GM12892 (cell line): ENCODE measurements at places on chromosomes 2 and 18.

GRCh38 chr18:60018618-60019462 lies 119.0 kb downstream of the PMAIP1 start:
- DNase-seq = no peak

- DNase-seq = no peak
These were observed 20.2 kb downstream of the TWIST2 start for GRCh38 chr2:238868067-238868524.

DNA sequence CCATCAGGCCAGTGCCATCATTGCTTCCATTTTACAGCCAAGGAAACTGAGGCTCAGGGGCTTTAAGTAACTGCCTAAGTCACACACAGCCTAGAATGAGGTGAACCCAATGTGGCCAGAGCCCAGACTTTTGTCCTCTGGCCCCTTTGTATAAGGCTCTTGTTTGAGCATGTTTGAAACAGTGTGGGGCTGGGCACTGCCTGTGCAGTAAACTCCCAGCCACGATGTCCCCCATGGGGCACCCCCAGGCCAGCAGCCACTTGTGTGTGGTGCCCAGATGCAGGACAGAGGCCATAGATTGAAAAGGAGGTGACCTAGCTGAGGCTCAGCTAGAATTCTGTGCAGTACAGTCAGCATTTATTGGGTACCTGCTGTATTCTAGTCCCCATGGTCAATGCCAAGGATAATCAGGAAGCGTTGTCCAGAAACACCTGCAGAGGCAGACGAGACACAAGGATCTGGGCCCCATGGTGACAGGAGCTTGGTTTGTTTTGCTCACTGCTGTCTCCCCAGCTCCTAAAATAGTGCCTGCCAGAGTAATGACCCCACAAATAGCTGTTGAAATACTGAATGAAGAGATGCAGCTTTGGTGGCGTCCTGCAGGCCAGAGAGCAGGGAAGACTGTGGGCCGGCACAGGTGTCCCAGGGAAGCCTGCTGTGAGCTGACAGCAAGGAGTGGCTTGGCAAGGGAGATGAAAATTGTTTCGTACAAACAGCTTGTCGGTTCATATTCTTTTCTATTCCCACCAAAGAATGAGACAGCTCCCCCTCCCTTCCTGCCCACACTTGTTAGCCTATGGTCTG lies 160.7 kb downstream of the LDLRAD4 start:
- no peak for DNase-seq

- no peak for DNase-seq
These were observed 13.6 kb upstream of the RTN4 start for GRCh38 chr2:55063713-55064323.

DNA sequence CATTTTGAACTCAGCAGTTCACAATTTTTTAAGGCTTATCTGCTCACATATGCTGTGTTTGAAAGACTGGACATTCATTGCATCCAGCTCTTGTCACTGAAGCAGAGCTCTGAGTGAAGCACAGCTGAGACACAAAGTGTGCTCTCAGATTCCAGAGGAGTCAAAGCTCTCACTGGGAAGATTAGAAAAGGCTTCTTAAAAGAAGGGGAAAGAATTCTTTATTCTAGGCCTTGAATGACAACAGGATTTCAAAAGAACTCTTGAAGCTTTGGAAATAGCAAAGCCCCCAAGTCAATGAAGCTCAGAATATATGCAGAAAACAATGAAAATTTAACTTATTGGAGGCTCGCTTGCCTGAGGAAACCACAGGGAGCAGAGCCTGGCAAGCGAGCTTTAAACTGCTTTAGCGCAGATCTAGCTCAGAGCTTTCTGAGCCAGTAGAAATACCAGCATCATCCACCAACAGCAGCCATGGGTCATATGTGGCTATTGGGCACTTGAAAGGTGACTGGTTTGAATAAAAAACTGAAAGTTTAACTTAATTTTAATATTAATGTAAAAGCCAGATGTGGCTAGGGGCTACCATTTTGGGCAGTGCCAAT lies 369.7 kb downstream of the OSR1 start:
- no peak for DNase-seq

DNA sequence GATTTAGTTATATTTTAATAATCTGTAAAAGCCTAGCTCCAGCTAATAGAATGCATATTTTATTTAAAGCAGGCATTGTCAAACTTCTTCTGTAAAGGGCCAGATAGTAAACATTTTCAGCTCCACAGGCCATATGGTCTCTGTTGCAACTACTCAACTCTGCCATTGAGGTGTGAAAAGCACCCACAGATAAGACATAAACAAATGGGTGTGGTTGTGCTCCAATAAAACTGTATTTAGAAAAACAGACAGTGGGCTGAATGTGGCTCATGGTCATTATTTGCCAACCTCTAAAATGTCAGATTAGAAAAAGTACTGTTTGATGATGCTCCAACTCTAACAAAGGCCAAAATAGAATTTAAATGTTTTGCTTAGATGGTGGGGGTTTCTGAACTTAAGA lies 519.9 kb downstream of the RNF144A start:
- DNase-seq = no peak

GRCh38 chr2:227466887-227467600 lies 4.9 kb upstream of the AGFG1 start:
- DNase-seq = no peak

GRCh38 chr2:240437861-240438809 lies 2.7 kb downstream of the GPC1 start:
- peak; percentile 94 for DNase-seq

DNA sequence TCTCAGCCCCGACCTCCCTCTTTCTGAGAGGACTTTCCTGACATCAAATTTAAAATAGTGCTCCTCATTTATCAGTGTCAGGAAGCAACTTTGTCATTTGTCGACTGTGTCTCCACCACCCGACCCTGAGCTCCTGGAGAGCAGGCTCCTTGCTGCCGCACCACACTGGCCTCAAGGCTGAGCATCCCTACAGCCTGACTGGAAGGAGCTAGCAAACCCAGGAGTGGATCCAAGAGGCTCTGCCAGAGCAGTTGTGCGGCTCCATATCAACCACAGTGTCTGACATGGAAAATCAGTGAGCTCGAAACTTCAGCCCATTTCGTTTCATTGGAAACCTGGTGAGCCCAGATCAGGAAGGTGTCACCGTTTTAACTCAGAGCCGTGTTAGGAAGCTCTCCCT lies 125.2 kb downstream of the PTGR3 start:
- no peak for DNase-seq

GRCh38 chr18:36718705-36719328 lies 110.0 kb downstream of the TPGS2 start:
- DNase-seq = no peak

- DNase-seq = no peak
These were observed 32.1 kb downstream of the RPRD1A start for GRCh38 chr18:36035253-36035652.

- no peak for DNase-seq
These were observed 2.5 kb downstream of the KCNJ13 start for GRCh38 chr2:232773815-232774214.

GRCh38 chr2:218437969-218438368 lies 19.0 kb downstream of the VIL1 start:
- no peak for DNase-seq

DNA sequence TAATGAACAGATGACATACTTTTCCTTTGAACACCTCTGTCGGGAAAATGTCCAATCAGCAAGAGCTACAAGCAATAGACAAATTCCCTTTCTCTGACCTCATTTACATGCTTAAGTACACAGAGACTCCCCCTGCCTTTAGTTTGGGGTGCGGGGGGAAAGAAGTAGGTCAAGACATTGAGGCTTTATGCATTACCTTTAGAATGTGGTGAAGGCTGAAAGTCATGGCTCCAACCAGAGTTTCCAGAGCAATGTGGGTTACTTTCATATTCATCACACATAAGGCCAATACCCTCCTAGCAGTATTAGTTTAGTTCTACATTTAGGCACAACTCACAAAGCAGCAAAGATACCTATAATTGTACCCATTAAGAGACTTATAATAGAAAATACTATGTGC lies 808.3 kb downstream of the NRXN1 start:
- no peak for DNase-seq

DNA sequence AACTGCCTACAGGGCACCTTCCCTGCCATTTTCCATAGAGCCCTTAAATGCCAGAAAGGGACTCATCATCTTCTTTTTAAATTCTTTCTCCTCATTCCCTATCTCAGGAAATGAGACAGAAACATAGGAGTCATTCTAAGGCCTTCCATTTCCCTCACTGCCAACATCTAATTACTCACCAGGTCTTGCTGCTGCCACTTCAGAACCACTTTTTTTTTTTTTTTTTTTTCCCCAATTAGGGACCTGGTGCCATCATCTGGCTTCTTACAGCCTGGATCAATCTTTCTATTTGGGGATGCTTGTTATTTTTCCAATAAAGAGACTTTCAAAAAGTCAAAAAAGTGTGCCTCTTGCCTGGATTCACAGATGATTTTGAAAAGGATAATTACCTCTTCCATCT lies 373.4 kb downstream of the LPIN1 start:
- DNase-seq = no peak

DNA sequence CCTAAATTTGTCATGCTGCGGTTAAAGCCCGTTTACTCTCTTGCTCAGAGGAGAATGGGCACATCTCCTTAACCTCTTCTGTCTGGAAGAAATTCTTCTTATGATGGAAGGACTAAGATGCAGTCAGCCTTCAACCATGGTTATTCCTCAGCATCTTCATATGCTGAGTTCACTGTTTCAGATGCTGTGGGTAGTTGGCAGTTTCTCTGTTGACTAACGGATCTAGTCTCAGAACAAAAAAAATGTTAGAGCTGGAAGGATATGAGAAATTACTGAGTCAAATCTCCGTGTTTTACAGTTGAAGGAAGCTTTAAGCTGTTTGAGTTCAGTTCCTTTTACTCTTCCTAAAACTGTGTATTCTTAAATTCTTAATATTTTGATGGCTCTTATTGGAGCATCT lies 43.6 kb upstream of the PGAP1 start:
- no peak for DNase-seq

DNA sequence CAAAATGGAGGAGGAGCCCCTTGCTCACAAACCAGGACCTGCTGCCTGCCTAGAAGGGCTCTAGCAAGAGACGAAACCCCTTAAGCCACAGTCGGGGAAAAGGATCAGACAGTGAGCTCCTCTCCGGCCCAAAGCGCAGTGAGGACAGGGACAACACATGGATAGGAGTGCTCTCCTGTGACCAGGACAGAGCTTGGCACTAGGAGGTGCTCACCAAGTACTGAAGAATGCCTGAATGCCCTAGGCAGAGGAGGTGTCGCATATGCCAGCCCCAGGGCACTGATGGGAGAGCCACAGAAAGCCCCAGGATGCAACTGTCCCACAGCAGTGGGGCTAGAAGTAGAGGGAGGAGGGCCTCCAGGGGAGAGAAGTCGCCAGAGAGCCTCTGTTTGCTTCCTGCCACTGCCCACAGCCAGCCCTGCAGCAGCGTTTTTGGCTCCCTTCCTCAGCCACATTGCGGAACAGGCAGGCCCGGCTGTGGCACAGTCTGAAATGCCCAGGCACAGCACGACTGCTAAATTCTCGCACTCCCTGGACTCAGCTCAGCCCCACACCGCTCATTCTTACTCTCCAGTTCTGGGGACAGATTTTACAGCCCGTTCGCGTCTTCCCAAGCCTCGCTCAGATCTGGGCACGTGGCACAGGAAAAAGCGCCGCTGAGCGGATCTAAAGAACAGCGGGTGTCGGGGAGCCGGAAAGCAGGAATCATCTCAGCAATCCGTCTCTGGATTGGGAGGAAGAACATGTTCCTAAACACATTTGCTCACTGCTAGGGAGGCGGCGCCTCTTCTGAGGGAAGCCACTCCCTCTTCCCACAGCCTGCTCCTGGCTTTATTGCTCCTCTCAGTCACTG lies 98.7 kb upstream of the POU3F3 start:
- DNase-seq = no peak

- DNase-seq = peak; percentile 83
These were observed at the start of gene PIEZO2 for GRCh38 chr18:11149441-11150270. Gene PIEZO2, minus strand, starts transcription at chr18:11149569. Its CDS starts 981 bp downstream, at chr18:11148588.

GRCh38 chr2:27042159-27042661 lies 9.3 kb upstream of the AGBL5 start:
- DNase-seq = no peak

- no peak for DNase-seq
These were observed 1.2 kb downstream of the TXNL1 start for GRCh38 chr18:56637176-56637575.

DNA sequence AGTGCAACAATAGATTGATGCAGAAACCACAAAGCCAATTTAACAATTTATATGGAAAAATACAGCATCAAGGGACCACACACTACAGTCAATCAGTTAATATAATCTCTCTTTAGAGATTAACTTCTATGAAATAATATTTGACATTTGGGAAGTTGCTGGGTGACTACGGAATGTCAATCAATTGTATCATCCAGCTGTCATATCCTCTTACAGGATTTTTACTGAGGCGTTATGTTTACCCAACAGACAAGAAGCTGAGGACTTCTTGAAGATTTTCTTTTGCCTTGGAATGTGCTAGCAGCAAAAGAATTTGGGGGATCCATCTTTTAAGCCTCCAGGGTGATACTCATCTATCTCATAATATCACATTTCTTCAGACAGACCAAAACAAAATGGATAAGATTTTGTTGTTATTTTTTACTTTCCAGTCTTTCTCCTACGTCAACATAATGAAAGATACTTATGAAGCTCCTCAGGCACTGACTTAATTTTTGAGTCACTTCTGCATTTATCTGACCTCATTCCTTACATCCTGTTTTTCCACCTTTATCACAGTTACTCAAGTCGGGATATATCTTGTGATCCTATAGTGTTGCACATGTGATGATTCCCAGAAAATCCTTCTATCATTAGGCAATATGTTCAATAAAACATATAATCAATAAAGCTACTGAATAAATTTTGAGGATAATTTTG lies 227.2 kb upstream of the SPHKAP start:
- DNase-seq = no peak

- DNase-seq = no peak
These were observed 73.6 kb upstream of the RBM44 start for GRCh38 chr2:237724811-237725478.

DNA sequence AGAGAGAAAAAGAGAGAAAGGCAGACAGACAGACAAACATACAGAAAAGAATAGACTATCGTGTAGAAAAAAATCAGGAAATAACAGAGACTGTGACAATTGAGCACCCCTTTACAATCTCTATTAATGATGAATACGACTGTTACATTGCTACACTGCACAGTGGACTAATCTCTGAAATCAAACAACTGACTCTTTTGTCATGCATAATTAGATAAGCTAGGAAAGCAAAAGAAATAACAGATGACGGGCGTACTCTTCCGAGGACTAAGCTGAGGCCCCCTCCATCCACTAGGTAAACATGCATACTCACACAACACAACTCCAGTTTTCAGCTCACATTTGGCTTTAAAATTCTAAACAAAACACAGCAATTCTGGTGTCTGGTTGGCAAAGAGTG lies 267.0 kb downstream of the NOL4 start:
- no peak for DNase-seq

DNA sequence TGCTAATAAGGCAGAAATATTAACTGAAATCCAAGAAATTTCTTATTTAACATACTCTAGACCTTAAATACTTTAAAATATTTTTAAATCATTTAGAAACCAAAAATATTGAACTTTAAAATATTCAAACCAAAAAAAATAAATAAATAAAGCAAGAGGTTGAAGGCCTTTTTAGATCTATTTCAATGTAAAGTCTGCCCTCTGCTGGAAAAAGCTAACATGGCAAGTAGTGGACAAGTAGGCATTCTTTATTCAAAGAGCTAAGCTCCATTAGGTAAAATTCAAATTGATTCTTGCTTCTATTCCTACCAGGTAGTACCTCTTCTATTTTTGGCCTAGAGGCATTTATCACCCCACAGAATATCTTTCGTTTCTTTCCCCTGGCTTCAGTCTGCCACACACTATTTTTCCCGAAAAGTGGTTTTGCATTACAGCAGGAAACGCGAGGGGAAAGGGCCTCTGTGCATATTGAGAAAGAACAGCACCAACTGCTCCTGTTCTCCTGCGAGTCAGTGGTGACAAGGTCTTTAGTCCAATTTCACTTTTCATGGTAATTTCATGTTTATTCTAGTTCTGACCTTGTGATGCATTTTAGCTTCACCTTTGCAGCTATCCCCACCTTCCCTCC lies 20.4 kb downstream of the IFIH1 start:
- no peak for DNase-seq
